Germinal center (tissue), 1 donor: ENCODE measurements at places on chromosomes 3 and 15.

DNA sequence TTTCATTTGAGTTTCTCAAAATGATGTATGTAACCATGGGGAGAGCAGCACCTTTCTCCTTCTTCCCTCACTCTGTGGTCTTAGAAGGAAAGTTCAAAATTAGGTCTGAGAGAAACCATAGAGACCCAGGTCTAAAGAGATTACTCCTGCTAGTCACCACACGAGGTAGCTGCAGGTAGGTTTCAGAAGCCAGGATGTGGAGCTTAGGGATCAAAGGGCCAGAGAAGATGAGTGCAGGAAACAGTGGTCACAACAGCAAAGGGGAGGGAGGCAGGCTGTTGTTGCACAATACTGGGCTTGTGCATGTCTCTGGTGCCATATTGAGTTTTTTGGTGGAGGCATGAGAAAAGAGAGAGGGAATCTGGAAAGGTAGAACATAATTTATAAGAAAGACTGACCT lies 583.6 kb downstream of the AGBL1 start:
- DNase-seq = no peak

GRCh38 chr3:29181872-29182271 lies 99.0 kb upstream of the RBMS3 start:
- no peak for DNase-seq

DNA sequence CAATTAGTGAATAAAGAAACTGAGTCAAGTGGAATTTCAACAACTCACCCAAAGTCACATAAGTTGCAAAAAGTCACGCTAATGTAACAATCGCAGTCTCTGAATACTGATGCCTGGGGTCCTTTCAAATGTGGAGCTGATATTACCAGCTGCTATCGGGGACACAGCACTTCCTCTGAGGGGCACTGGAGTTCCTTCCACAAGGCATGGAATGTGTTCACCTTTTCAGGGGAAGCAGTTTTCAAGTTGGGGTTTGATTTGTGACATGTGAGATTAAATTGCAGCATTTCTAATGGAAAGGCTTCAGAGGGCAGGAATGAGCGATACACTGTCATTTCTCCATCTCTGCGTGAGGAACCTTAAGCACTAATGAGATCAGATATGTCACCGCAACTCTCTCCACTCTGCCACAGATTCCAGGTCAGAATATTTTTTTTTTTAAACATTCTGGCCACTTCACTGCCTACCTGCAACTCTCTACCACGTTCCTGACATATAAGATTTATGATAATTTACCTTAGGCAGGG lies 807.2 kb upstream of the CFAP20DC start:
- no peak for DNase-seq

DNA sequence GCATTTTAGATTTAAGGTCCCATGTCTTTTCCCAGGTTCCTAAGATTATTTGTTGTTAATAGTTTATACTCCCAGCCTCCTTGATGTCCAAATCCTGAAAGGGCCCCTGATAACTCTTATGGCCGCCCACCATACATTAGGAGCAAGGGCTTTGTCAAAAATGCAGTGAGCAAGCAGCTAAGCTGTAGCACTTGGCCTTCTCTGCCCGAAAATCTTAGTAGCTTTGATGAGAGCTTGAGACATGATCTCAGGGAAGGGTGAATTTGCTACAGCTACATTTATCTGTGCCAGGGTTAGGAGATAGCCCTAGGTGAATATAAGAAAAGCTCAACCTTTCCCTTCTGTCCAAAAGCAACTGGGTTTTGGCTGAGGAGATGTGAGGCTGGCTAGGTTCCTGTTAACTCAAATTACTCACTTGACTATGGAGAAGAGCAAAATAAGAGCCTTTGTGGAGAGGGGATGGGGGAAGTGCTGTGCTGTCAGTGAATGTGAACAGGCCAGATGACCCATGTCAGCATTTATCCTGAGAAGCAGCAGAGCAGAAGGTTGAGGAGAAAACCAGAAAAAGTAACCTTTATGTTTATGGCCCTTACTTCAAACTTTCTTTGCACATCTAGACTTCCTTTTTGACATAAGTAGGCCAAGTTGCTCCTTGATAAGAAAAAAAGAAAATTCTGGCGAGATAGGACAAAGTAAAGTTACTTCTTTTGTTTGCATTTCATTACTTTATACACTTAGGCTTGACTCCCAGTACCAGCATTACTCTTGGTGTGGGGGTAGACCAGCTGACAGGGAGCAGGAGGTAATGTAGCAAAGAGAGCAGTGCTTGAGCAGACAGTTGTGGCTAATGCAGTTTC lies 21.1 kb downstream of the MAPK6 start:
- DNase-seq = no peak

GRCh38 chr15:92682741-92683510 lies 27.4 kb upstream of the FAM174B start:
- DNase-seq = no peak

GRCh38 chr3:26460985-26461384 lies 161.6 kb upstream of the LRRC3B start:
- no peak for DNase-seq

DNA sequence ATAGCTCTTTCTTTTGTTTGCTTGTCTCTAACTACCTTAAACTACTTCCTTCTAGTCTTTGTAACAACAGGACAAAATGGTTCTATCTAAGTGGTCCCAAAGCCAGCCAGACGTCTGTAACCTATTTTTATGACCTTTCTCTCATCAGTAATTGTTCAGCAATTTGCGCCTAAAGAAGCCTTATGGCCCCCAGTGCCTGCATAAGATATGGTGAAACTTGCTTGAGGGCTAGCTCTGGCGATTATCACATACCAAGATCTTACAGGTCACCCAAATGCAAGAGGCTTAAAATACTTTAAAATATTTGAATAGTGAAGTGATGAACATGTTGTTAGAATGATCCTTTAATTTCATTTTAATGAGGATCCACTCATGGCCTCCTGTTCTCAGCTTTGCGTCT lies 369.4 kb downstream of the SOX2 start:
- DNase-seq = no peak

DNA sequence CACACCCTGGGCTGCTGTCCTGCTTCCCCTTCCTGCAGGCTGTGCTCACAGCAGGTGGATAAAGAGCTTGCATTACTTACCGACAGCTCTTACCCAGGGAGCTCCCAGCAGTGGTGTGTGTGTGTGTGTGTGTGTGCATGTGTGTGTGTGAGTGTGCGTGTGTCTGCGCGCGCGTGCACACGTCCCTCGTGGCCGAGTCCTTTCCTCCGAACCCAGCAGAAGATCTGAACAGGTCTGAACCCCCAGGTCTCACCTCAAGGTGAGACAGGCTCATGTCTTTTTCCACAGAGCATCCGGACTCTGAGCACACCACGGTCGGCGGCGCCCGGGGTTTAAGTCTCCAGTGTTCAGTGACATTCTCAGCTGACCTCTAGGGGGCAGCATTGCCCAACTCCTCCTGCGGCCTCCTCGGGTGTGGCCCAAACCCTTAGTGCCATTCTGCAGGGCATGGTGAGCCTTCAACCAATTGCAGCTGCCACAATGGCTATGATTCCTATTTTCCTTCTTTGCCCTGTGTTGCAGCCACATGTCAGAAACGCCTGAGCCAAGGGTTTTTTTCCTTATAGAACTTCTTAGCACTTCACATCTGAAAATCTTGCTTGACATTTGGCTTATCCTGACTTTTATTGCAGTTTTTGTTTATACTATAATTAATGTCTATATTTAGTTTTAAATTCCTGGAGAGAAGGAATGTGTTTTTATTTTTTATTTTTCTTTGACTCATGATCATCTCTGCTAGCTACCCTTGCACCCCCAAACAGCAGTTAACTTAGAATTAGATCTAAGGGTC lies 64.1 kb upstream of the KLHL25 start:
- peak; percentile 78 for DNase-seq

DNA sequence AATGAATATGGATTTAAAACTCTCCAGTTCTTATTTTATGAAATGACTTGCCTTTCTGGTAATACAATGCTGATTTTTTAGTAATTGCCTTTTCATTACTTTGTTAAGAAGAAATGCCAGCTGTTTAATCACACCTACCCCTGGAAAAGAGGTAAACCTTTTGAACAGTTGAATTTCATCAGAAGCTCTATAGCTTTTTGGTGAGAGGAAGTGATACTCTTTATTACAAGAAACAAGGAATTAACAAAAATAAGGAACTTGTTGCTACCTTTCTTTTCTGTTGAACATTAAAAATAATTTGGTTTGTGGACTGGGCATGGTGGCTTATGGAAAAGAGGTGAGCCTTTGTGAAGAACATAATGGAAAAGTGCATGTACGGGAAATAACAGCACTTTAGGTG lies 19.7 kb downstream of the BLOC1S6 start:
- peak; percentile 40 for DNase-seq

DNA sequence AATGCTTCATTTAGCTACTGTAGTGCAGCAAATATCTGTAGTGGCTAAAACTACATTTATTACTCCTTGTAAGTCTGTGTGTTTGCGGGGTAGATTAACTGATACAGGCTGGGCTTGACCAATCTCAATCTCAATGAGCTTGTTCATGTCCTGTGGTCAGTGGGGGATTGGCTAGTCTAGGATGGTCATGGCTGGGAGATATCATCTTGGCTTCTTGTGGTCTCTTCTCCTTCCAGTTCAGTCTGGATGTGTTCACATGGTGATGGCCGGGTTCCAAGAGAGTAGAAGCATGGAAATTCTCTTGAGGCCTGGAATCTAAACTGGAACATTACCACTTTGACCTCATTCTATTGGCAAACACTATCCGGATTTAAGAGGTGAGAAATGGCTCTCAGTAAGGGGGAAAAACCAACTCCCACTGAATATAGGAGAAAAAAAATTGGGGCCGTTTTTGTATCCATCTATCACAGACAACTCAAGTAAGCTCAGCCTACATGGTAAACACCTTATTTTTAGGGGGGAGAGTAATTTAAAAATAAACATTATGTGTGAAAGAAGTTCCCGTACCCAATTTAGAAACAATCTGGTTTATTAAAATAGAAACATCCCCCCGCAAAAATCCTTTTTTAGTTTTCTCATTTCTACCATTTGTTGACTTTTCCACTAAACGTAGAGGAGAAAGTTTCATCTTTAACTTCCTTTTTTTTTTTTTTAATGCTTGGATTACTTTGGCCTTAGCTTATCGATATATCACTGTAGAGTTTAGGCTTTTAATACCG lies 284.9 kb upstream of the TBC1D5 start:
- DNase-seq = no peak

- no peak for DNase-seq
Measured at GRCh38 chr15:42193383-42193782, 14.7 kb downstream of the VPS39 start.

DNA sequence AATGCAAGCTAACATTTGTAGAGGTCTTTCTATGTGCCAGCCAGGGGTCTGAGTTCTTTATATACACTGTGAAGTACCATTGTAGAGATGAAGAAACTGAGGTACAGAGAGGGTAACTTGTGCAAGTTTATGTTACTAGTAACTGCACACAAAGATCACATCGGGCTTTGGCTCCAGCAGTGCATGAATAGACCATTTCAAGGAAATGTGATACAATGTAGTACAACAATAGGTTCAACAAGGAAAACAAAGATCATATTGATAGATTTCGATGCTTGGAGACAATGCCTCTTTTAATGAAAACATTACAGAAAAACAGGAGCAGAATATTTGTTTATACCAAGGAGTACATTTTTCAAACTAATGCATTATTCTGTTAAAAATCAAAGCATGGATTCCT lies 115.3 kb downstream of the POLR2M start:
- DNase-seq = no peak

GRCh38 chr15:31758126-31758525 lies 272.2 kb upstream of the CHRNA7 start:
- DNase-seq = no peak

DNA sequence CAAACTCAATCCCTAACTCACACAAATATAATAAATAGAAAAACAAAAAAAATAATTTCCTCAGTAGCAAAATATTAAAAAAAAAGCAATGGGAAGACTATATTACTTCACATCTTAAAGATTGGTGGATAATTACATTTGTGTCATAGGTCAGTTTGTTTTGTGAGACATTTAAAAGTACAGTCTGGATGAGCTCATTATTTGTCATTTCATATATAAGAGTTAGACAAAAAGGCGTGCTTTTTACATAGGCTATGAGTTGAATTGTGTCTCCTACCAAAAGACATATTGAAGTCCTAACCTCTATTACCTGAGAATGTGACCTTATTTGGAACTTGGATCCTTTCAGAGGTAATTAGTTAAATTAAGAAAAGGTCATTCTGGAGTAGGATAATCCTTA lies 710.1 kb upstream of the CBLB start:
- no peak for DNase-seq

DNA sequence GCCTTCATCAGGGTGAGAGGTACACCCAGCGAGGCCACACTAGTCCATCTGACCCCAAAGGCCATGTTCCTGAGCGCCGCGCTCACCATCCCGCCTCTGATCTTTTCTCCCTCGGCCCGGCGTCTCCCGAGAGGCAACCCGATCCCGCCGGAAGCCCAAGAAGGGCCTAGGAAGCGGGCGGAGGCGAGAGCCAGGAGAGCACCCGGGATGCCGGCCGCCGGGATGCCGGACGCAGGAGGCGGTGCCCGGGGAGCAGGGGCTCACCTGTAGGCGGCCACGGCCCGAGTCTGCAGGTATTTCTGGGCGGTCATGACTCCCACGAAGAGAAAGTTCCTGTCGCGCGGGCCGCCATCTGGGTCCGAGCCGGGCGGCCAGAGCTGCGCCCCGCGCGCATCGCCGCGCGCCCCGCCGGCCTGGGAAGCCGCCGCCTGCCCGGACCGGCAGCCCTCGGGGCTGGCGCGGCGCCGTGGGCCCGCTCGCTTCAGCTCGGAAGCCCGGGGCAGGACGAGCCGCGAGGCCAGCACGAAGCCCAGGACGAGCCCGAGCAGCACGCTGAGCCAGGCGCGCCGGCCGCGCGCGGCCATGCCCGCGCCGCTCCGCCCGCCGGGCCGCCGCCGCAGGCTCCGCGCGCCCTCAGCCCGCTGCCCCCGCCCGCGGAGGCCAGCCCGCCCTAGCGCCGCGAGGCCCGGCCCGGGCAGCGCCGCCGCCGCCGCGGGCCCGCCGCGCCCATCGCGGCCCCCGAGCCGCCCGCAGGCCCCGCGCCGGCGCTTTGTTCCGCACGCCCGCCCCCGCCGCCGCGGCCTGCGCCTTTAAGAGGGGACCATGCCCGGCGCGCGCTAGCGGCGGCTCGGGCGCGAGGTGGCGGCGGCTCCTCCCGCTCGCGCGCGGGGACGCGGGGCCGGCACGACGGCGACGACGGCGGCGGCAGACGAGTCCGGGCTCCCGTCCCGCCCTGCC lies 697 bp downstream of the CHSY1 start:
- DNase-seq = peak; percentile 71

DNA sequence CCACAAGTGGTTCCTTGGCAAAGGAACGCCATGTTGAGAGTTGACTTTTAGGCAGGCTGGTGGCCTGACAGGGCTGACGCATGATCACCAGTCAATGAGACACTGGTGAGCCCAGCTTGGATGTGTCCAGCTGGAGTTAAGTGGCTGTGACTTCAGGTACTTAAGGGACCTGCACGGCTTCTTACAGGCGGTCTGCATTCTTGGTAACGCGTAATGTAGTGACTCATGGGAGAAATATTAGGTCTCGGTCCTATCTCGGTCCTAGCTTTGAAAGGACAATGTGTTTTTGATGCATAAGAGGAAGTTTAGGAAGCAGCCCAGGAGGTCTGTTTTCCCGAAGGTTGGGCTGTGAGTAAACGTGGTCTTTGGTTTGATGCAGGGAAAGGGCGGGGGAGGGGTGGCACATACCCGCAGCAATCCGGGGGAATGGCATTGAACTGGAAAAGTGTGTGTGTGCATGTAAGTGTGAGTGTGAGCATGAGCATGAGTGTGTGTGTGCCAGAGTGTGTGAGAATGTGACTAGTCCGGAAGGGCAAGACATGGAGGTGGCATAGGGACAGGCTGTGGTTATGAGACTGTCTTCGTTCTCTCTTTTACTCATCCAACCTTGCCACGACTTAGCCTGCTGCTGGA lies 55.3 kb downstream of the FAM43A start:
- DNase-seq = no peak

GRCh38 chr3:39149059-39149455 lies 4.3 kb downstream of the CSRNP1 start:
- peak; percentile 46 for DNase-seq
